Pulmonary artery endothelial cell (primary cell): ENCODE measurements at places on chromosomes 11 and 22. TPM values are rescaled to one million over a fixed set of nuclear protein-coding genes. Genes with fewer than 3 reads are reported as not detected.

DNA sequence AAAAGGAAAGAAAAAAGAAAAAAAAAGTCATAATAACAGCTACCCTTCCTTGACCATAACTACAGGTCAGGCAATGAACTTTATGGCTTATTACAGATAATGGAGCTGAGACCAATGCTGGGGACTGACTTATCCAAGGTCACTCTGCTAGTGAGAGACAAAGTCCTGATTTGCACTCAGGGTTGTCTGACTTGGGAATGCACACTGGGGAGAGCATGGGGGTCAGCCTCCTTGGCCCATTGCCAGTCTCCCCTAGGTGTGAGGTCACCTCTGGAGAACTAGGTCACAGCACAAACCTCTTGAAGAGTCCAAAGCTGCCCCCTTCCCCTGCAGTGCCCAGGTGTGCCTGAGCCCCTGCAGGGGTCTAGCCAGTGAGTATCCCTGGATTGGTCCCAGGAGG lies 5.3 kb upstream of the CDC42EP1 start:
- no peak for DNase-seq

DNA sequence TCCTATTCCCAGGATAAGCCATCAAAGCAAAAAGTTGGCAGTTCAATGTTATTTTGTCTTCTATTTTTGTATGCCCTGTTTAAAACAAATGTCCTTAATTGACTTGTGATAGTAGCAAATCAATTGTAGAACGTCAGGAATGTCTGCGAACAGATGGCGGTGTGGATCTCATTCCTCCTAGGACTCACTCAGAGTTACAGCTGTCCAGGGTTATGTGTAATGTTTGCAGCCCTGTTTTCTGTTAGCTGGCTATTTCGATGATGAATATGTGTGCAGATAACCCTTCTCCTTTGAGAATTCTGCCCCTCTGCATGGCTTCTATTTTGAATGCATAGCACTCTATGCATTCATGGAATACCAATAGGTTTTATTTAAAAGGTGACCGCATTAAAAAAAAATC lies 1248.0 kb upstream of the CNTN5 start:
- DNase-seq, result no peak

DNA sequence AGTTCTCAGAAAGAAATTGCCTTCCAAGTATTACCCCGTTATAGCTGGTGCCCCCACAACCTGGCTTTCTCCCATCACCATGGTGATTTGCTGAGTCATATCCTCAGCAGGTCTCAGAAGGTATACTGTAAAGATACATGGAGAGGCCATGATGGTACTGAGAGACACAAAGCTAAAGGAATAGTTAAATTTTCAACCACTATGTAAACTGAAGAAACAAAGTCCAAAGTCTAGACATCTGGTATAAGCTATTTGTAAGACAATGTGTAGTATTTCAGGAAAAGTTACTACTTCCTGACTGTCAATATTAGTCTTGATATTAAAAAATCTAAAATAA lies 377.1 kb downstream of the DCDC1 start:
- no peak for DNase-seq

GRCh38 chr22:39635719-39636118 lies 65.2 kb downstream of the CACNA1I start:
- DNase-seq, result no peak

- no peak for DNase-seq
Measured at GRCh38 chr11:132627981-132628380, 904.3 kb downstream of the OPCML start.

- no peak for DNase-seq
Measured at GRCh38 chr22:42511401-42511891, 8.2 kb downstream of the RRP7A start.

DNA sequence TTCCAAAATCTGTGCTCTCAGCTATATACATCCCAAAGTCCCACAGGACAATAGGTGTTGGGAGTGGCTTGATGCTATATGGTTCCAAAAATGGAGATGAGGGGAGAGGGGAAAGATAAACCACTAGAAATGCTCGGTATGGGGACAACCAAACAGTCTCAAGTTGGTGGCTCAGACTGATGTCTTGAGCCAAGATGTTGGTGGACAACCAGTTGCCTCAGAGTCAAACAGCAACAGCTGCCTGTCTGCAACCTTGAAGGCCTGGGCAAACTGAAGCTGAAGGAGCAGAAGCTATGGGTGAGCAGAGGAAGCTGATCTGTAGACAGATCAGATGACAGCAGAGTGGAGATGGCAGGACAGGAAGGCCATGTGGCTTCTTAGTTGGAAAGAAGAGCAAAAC lies 4.0 kb downstream of the RRP8 start:
- DNase-seq, result no peak

DNA sequence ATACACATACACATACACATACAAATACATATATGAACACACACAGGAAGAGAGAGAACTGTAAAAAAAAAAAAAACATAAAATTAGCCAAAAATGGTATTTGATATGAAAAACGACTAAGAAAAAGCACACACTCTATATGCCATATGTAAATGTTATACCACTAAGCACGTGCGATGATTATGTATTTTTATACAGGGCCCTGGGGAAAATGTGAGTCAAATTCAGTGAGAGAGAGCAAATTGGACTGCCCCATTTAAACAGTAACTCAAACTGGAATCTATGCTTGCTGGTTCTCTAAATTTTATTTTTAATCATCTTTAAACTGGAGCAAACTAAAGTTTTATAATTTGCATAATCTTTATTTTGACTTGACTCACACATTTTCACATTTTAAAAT lies 197.8 kb upstream of the MTNR1B start:
- DNase-seq, result no peak

GRCh38 chr11:11318961-11319360 lies 34.1 kb downstream of the CSNK2A3 start:
- no peak for DNase-seq

GRCh38 chr11:65927904-65928397 lies 8.7 kb downstream of the DRAP1 start:
- no peak for DNase-seq

DNA sequence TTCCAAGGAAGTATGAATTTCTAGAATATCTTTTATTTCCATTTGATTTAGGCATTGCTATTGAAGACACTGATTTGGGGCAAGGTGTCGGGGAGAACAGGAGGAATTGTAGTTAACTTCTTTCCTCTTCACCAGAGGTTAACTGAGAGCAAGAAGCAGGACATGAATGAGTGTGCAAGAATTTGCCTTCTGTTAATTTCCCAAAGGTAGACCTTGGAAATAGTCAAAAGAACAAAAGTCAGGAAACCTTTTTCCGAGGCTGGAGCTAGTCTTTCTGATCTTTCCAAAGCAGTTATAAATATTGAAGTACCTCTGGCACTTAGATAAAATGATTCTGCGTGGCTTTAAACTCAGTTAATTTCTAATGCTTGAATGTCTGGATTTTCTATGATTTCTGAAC lies 66.9 kb downstream of the MTMR3 start:
- DNase-seq, result no peak

- no peak for DNase-seq
Measured at GRCh38 chr11:32905028-32905667, 12.5 kb downstream of the QSER1 start.

DNA sequence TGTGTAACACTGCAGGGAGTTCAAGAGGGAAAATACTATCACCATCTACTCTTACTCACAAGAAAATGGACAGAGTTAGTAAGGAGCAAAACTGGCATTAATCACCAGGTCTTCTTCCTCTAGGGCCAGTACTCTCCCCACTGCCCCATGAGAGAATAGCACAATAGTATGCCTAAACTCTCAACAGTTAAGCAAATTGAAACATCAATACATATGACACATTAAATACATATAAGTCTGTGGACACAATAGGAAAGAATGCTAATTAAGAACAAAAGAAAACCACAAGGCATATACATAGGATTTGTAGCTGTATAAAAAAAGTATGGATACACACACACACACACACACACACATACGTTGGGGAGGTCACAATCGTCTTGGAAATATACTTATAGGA lies 197.9 kb upstream of the BDNF start:
- DNase-seq, result no peak

- DNase-seq, result no peak
Measured at GRCh38 chr11:98061858-98062257, 958.9 kb upstream of the CNTN5 start.

DNA sequence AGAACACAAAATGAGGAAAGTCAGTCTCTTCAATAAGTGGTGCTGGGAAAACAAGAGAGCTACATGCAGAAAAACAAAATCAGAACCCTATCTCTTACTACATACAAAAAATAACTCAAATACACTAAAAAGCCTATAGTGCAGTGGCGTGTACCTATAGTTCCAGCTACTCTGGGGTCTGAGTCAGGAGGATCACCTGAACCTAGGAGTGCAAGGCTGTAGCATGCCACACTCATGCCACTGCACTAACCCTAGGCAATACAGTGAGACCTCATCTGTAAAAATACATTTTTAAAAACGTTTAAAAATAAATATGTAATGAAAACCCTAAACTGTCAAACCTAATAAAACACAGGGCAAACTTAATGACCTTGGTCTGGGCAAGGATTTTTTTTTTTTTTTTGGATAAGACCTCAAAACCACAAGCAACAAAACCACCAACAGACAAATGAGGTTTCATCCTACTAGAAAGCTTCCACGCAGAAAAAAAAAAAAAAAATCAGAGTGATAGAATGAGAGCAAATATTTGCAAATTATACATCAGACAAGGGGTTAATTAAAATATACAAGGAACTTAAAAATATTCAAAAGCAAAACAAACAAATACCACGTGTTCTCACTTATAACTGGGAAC lies 35.2 kb downstream of the XKR3 start:
- no peak for DNase-seq

The CRYAB gene
- total RNA-seq, result 0.33 and 2.7 TPM in 2 replicates

The IFT27 gene
- total RNA-seq, result 11.0 and 13.7 TPM in 2 replicates

The GLYAT gene
- total RNA-seq, result not detected in 2 replicates

The CALCA gene
- total RNA-seq, result not detected in 2 replicates

The OR10D3 gene
- total RNA-seq, result not detected in 2 replicates

The IL17REL gene
- 0.04 and 0.20 TPM in 2 replicates for total RNA-seq

The CADM1 gene
- total RNA-seq, result 2.8 and 5.4 TPM in 2 replicates

The LRP5 gene
- 36.7 and 45.8 TPM in 2 replicates for total RNA-seq

The MUC5B gene
- total RNA-seq, result not detected in 2 replicates
